Activated CD4-positive, alpha-beta T cell treated with anti-CD3 and anti-CD28 coated beads, Interleukin-2, amount 50 U/mL, for 1 hour (primary cell): ENCODE measurements at places on chromosomes 11 and 22.

- no peak for DNase-seq
These were observed 965 bp downstream of the OR9Q1 start for GRCh38 chr11:58024601-58025091.

GRCh38 chr11:45333001-45333971 lies 47.1 kb upstream of the SYT13 start:
- no peak for DNase-seq

GRCh38 chr11:68774194-68774585 lies 22.9 kb upstream of the TESMIN start:
- DNase-seq = no peak

GRCh38 chr11:122701143-122701542 lies 45.6 kb downstream of the UBASH3B start:
- DNase-seq = no peak

DNA sequence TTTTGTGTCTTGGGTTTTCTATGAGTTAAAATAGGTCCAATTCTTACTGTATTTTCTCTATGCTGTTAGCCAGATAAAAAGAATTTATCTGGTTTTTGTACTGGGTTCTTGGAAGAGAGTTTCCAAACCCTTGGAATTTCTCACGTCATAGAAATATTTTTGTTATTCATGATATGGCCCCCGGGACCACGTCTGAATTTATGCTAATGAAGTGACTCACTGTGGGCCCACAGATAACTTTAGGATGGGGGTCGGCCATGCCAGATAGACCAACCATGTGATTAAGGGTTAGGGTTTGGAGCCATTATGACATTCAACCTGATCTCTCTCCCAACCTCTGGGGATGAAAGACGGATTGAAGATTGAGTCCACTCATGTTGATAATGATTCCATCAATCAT lies 35.6 kb upstream of the DDI1 start:
- DNase-seq = no peak

GRCh38 chr11:26622181-26622580 lies 50.1 kb upstream of the MUC15 start:
- no peak for DNase-seq
